ENCODE measurements at places on chromosomes 6 and 20.

DNA sequence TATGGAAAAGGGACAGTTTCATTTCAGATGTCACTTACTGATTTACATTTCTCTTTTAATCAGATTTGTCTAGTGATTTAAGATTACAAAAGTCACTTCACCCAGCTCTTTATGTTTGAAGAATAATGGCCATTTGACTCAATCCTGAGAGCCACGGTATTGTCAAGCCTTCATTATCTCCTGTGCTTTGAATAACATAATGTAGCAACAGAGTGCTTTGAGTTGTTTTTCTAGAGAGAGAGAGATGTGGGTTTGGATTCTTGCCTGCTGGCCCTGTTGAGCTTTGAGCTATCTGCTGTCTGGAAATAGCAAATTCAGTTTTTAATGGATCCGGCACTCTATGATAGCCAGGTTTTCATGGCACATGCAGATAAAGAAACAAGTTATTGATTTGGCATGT, 478.4 kb upstream of the SOX4 start:
- DNase-seq: peak; percentile 20

GRCh38 chr20:22807646-22808244, 223.4 kb upstream of the FOXA2 start:
- no peak for DNase-seq

DNA sequence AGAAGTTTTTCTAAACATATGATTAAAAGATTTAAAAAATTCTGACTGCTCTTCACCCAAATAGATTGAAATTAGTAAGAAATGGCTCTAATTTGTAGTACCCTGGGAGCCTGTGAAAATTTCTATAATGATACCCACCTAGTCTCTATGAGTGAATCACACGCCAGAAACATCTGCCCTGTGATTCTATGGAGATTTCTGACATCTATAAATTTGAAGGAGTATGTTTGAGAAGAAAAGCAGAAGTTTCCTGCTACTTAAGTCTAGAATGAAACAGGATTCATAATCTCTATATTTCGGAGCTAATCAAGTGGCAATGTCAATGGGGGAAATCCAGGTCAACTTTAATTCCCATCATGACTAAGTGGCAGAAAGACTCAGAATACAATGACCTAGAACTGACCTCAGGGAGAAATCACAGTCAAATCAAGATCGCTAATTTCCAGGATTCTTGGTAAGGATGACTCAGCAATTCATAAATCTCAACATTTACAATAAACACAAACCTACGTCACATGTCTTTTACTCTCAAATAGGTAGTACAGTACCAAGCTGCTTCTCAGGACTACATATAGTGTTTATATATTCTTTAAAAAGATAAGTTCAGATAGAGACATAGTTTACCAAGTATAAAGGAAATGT, 186.2 kb upstream of the TNFAIP3 start:
- no peak for DNase-seq

GRCh38 chr6:140281236-140281635, 906.8 kb upstream of the CITED2 start:
- peak; percentile 40 for DNase-seq

DNA sequence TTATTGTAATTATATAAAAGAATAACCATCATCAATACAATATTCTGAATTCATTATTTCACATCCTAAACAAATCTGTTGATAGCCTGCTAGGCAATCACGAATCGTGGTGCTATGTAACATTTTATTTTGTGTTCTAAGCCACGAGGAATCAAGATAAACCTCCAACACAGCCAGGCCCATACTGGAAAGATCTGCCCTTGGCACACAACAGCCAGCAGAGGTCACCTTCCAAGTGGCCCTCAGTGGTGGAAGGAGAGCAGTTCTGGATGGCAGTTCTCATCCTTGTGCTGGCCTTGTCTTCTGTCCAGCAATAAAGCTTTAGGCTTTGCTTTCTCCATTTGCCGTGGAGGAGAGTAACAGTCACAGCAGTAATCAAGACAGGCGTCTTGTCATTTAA, 13.2 kb downstream of the ZNF831 start:
- DNase-seq: no peak

DNA sequence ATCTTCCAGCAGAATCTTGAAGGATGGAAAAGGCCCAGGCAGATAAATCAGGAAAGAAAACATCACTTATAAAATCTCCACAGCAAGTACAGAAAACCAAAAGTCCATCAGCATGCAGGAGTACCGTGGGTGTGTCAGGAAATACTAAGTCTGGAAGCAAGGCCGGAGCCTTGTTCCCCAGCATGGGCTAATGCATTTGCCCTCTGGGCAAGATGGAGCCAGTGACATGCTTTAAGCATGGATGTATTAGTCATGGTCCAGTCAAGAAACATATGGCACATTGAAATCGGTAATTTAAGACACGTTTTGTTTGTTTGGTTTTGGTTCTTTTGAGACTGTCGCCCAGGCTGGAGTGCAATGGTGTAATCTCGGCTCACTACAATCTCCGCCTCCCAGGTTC, 506.0 kb upstream of the JARID2 start:
- DNase-seq: no peak

DNA sequence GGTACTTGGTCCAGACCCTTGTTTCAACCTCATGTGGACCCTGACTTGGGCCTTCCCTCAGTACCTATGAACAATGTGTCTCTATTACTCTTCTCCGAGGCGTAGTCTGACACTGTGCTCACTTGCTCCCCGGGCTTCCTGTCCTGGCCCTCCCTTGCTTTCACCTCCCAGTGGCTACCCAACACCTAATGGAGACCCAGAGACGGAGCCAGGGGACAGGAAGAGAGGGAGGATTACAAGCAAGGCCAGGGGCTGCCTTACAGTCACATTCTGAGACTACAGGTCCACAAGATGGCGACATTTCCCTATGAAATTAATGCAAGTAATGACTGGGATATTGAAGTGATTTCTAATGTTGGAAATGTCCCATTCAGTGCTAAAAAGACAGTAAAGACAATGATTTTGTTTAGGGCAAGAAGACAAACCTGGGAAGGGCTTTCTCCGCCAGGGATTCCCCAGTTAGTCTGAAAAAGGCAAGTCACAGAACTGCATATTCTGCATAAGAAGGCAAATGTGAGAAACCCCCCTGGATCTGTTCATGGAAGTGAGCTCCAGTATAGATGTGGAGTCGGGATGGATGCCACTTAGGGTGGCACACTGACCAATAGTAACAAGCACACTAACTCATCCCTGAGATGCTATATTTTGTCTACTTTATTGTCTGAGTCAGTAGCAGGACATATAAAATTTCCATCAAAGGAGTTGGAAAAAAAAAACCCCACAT, 44.0 kb upstream of the ZBTB24 start:
- DNase-seq: peak; percentile 71

Measured in fibroblast of skin of back (primary cell).